ENCODE measurements at places on chromosomes 12 and 14. TPM values are rescaled to one million over a fixed set of nuclear protein-coding genes. Genes with fewer than 3 reads are reported as not detected.

The ADAMTS20 gene
- not detected for total RNA-seq

The SPATS2 gene
- total RNA-seq, result 53.5 TPM

The LPAR5 gene
- not detected for total RNA-seq

The APOF gene
- total RNA-seq, result not detected

The KLRC3 gene
- total RNA-seq, result not detected

The TBK1 gene
- total RNA-seq, result 19.8 TPM

The STAC3 gene
- total RNA-seq, result 0.21 TPM

The B3GNT4 gene
- total RNA-seq, result not detected

The C12orf54 gene
- not detected for total RNA-seq

The CRACR2A gene
- total RNA-seq, result not detected

The HOTAIR gene
- 3.4 TPM for total RNA-seq

The MYF5 gene
- total RNA-seq, result not detected

The MEG3 gene
- total RNA-seq, result 154 TPM

The BBOF1 gene
- 2.6 TPM for total RNA-seq

The CYP46A1 gene
- total RNA-seq, result 0.57 TPM

The CHGA gene
- not detected for total RNA-seq

The KCNMB4 gene
- 0.10 TPM for total RNA-seq

The TIMELESS gene
- total RNA-seq, result 21.8 TPM

The ANKS1B gene
- total RNA-seq, result 0.63 TPM

The FAIM2 gene
- total RNA-seq, result 0.46 TPM

The CLEC7A gene
- total RNA-seq, result not detected

The TMPRSS12 gene
- not detected for total RNA-seq

The EFS gene
- 11.5 TPM for total RNA-seq

The TCL1B gene
- not detected for total RNA-seq

The MYL2 gene
- total RNA-seq, result not detected

Data from HFFc6 (cell line).